ENCODE measurements at places on chromosomes 3 and 15.

DNA sequence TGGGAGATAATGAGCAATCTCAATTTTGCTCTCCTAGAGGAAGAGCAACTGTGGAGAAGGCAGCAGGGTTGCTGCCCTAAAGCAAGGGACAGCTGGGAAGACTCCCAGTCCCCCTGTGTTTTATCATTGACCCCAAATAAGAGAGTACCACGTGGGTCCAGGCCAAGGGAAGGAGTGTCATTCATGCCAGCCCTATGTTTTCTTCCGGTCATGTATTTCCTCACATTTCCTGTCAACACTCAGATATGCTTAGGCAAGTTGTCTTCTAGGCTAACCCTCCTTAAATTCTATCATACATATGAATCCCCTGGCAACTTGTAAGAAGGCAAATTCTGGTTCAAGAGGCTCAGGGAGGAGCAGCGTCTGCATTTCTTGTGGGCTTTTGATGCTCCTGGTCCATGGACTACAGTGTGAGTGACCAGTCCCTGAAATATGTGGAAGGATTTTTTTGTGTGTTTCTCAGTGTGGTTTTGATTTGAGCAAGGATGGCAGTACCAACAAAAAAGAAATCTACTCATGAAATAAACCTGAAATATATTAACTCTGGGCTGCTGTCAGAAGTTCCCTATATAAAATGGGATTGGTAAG, 31.9 kb upstream of the RPP14 start:
- no peak for DNase-seq

DNA sequence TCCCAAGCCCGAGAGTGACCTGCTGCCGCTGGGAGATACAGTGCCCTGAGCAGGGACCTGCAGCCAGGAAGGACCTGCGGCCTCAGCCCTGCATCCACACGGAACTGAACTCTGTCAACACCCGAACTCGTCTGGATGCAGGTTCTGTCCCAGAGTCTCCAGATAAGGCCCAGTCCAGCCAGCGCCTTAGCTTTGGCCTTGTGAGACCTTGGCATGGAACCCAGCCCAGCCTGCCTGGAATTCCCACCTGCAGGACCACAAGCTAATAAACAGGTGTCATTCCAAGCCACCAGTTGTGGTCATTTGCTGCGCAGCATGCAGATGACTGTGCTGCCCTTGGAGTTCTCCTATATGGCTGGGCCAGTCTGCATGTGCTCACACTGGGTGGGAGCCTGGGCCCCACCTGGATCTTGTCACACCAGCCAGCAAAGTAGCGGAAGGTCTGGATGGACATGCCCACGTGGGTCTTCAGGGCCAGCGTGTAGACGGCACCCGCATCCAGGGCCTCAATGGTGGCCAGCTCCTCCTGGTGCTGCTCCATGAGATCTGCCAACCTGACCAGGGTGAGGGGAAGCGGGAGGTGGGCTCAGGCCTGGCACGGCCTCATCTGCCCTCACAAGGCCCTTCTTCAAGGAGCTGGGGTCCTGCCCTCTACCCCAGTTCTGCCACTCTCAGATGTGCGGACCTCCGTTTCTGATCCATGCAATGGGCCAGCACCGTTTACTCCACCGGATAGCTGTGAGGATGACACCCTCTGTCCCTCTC, 47.2 kb upstream of the SLC41A3 start:
- DNase-seq: no peak

DNA sequence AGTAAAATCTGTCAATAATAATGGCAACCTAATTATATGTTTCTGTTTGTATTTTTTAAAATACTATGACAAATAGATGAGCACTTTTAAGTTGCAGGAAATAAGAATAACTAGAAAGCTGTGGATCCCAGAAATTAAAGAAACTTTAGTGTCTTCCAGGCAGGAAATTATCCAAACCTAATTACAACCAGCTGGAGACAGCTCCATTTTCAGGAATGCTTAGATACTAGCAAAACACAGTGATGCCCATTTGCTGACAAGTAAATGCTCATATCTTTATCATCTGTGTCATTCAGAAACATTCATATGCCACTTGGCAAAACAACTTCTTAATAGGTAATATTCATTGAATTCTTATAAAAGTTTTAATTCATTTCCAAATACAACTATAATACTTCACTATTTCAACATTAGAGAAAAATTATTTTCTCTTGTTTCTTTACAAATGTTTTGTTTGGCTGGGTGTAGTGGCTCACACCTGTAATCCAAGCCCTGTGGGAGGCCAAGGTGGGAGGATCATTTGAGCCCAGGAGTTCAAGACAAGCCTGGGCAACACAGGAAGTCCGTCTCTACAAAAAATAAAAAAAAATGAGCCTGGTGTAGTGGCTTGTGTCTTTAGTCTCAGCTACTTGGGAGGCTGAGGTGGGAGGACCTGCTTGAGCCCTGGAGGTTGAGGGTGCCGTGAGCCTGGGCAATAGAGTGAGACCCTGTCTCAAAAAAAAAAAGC, 169.1 kb upstream of the TSPAN3 start:
- DNase-seq: no peak

- no peak for DNase-seq
Measured at GRCh38 chr3:179175358-179175757, 27.2 kb downstream of the PIK3CA start.

- no peak for DNase-seq
Measured at GRCh38 chr3:122754929-122755328, 38.7 kb downstream of the HSPBAP1 start.

DNA sequence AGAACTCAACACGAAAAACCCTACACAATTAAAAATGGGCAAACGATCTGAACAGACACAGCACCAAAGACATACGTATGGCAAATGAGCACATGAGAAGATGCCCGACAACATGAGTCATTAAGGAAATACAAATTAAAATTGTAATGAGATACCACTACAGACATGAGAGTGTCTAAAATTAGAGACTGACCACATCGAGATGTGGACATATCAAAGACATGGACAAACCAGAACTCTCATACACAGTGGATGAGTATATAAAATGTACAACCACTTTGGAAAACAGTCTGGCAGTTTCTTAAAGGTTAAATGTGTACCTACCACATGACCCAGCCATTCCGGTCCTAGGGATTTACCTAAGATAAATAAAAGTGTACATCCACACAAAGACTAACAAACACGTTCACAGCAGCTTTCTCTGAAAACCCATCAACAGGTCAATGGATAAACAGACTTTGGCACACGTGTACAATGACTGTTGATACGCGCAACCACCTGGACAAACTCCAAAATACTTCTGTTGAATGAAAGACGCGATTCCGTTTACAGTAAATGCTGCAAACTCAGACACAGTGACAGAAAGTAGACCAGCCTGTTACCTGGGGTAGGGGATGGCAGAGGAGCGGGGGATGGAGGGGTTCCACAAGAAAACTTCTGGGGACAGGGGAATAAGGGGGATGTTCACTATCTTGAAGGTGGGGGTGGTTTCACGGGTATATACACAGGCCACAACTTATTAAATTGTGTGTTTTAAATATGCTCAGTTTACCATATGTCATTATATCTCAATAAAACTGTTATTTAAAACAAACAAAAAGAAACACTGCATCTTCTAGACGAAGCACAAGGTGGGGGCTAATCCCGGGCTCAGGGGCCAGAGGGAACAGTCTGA, 2.1 kb downstream of the TNK2 start:
- DNase-seq: peak; percentile 81

- no peak for DNase-seq
Measured at GRCh38 chr15:48946074-48946839, 17.5 kb downstream of the SHC4 start.
